GM12891 (cell line): ENCODE measurements at places on chromosomes 11 and 22.

GRCh38 chr11:10382518-10382917, 72.5 kb upstream of the AMPD3 start:
- no peak for DNase-seq

- DNase-seq: peak; percentile 42
Observed at GRCh38 chr11:65182258-65183170, 786 bp downstream of the CAPN1 start.

DNA sequence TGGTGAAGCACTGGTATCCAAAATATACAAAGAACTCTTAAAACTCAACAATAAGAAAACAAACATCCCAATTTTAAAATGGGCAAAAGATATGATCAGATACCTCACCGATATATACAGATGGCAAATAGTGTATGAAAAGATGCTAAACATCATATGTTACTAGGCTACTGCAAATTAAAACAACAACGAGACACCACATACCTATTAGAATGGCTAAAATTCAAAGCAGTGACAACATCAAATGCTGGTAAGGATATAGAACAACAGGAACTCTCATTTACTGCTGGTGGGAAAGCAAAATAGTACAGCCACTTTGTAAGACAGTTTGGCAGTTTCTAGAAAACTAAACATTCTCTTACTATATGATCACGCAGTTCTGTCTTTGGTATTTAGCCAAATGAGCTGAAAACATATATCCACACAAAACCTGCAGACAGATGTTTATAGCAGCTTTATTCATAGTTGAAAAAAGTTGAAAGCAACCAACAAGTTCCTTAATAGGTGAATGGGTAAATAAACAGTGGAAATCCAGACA, 38.5 kb downstream of the SIK3 start:
- no peak for DNase-seq

DNA sequence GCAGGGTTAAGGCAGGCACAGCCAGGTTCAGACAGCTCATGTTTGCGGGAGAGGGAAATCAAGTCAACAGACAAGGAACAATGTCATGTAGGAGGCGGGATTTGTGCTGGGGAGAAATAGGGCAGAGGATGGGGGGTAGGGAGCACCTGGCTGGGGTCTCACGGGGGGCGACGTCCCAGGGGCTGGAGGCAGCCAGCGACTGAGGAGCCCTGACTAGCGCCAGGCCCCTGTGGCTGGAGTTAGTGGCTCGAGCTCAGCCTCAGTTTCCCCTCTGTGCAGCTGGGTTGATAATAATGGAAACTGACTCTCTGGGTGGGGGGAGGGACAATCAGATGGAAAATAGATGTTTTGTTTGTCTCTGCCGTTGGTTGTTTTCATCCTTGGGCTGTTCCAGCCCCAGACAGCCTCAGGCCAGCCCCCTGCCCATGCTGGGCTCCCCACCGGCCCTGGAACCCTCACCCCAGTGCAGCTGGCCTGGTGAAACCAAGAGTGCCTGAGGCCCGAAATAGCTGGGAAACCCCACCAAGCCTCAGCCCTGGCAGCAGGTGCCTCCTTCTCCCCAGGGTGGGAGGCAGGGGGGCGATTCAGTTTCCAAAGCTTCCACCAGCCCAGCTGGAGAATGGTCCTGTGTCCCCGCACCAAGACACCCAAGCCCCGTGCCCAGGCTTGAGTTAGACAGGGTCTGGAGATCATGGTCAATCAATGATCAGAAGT, 44.1 kb downstream of the IGLL5 start:
- no peak for DNase-seq

DNA sequence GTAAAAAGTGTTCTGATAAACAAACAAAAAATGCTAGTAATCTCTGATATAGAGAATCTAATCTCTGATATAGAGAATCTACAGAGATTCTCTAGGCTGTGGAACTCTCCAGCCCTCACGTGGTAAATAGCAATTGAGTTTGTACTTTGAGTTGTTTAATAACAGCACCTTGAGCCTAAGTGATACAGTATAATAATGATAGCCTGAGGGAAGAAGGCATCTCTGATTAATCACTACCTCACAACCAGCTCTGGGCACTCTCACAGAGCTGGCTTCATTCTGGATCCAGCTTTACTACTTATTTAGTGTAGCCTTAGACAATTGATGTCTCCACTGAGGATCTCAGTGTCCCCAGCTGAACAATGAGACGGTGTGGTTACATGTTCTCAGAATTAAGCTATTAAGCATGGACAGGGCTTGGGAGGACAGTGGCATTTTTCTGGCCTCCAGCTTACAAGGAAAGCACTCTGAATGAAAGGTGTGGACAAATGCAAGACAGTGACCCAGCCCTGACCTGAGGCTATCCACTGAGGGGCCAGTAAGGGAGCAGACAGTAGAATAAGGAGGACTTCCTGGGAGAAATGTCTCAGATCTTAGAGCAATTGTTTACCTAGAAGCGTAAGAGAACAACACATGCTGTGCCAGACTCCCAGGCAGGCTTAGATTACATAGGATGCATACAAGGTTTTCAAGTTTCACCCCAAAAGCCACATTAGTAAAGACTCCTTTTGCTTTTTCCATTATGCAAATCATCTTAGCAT, 88.7 kb upstream of the DRD2 start:
- no peak for DNase-seq

- DNase-seq: no peak
Observed at GRCh38 chr11:96342014-96342960, 708 bp downstream of the MAML2 start.

DNA sequence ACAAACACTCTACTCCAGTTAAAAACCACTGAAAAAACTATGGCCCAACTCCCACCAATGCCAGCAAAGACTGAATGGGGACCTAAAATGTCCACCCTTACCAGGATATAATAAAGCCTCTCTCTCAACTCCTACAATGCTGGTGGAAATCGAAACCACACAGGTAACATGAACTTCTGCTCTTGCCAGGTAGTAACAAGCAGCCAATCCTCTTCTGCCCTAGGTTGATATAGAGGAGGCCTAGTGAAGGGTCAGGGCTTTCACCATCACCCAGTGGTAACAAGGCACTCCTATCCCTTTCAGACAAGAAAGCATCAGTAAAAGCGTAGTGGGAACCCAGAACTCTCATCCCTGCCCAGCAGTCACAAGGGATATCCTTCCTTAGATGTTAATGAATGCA, 22.6 kb downstream of the DCUN1D5 start:
- DNase-seq: no peak

GRCh38 chr11:61679893-61680621, at the start of gene DAGLA:
Gene DAGLA (plus strand): TSS chr11:61680391. CDS start chr11:61720156, 39,765 bp downstream.
- DNase-seq: peak; percentile 91

- DNase-seq: no peak
Observed at GRCh38 chr11:25211635-25212254, 714.9 kb downstream of the LUZP2 start.

DNA sequence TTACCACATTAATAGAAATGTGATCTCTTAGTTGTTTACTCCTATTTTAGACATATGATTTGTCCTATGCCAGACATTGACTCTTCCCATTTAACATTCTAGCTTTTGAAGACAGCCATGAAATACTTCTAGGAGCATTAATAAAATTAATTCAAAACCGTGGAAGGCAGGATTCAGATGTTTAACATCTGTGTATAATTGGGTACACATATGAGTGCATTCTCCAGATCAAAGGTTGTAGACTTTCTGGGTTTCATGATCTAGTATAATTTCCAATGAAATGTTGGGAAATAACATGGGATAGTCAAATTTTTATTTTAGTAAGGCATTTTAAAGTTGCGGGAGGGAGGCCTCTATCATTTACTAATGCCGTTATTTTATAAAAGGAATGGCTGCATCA, 35.2 kb upstream of the CCDC89 start:
- DNase-seq: no peak

GRCh38 chr11:116262370-116262769, 510.4 kb downstream of the BUD13 start:
- DNase-seq: no peak
